ENCODE measurements at places on chromosomes 1 and 21.

DNA sequence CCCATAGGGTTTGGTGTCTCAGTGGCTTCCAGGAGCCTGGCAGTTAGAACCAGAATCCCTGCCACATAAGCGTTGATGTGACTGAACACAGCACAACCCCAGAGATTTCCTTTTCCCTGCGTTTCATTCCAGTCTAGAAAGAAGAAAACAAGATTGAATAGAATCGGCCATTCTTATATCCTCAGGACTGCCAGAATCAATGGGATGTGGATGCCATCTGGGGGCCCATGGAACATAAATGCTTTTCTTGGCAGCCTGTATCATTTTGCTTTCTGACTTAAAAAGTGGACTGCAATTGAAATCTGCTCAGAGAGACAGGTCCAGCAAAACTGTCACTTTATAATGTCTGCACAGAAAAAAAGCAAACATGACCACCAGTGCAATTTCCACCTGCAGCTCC, 80.3 kb downstream of the DISC1 start:
- DNase-seq = no peak

DNA sequence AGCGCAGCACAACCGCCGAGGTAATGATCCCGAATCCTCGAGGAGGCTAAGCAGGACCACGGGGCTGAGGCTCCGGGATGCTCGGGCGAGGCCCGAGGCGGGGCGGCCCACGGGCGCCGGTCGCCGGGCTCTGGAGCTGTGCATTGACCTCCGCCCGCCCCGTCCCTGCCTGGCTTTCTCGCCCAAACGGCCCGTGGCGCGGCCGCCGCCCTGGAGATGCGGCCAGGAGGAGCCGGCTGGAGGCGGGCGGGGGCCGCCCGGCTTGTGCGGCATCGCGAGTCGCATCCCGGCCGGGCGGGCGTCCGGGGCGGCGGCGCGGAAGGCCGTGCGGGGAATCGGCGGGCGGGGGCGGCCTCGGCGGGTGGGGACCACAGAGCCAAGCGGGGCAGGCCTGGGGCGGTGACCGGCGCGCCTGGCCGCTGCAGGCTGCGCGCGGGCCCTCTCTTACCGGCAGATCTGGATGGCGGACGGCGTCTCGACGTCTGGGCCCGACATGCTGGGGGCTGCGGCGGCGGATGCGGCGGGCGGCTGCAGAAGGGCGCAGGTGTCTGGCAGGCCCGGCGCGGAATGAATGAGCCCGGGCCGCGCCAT, 663 bp downstream of the ACOT7 start:
- DNase-seq = no peak

GRCh38 chr1:156703741-156704140, 1.6 kb downstream of the CRABP2 start:
- no peak for DNase-seq

GRCh38 chr1:75345538-75346292, 211.5 kb downstream of the LHX8 start:
- no peak for DNase-seq

DNA sequence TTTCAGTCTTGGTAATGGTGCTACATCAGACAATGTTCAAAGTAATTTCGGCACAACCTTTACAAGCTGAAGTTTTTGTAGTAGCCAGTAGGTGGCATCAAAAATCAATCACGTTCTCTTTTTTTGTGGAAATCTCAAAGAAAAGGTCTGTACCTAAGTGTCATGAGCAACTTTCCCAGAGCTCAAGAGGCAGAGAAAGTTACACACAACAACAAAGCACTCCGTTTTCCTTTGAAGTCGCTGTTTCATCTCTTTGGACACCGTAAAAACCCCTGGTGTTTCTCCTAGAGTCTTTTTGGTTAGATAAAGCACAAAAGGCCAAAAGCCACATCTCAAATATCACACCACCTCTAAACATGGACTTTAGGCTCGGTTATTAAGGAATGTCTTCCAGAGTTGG, 131.6 kb downstream of the LHX8 start:
- DNase-seq = no peak

DNA sequence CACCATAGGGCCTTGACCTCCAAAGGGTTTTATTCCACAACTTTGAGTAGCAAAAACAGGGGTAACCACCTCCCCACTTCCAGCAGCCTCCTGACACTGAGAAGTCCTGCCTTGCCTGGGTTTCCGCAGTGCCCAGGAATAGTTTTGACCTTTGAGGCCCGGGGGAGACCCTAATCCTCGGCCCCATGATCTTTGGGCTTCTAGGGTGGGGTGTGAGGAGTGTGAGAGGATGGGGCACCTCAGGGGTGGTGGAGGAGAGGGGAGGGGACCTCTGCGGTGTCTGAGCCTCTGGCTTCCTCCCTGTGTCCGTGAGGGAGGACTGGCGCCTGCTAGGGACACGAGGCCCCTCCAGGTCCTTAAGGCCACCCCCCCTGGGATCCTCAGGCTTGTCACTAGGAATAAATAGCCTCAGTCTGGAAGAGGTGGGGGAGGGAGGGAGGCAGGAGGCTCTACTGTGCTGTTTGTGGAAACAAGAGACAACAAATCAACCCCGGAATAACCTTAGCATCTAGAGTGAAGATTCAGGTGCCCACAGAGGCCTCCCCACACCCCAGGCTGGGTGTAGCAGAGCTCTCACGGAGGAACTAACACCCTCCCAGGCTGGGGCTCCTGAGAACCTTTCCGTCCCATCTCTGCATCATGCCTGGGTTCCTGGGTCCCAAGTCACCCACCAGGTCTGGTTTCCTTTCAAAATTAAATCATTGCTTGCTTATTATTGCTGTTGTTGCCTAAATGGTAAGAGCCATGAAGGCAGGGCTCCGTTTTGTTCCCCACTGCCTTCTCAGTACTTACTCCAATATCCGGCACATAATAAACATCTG, 904 bp upstream of the FHL3 start:
- DNase-seq = no peak

GRCh38 chr1:244665771-244666217, 12.9 kb downstream of the DESI2 start:
- DNase-seq = no peak

- no peak for DNase-seq
Observed at GRCh38 chr1:54290506-54291184, 90.7 kb downstream of the MRPL37 start.

DNA sequence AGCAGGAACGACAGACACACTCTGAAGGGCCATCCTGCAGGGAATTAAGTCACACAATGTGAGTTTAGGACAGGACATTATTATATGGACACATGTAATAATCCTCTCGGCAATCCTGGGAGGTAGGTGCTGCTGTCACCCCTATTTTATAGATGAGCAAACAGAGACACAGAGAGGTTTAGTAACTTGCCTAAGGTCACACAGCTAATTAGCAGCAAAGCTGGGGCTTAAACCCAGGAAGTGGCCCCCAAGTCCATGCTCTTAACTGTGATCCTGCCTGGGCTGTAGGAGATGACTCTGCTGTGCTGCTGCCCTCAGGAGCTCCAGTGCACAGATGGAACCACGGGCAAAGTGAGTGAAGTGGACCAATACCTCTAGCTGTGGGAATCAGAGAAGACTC, 660.0 kb downstream of the PTPRU start:
- DNase-seq = no peak

GRCh38 chr1:196543833-196544232, 64.4 kb downstream of the KCNT2 start:
- no peak for DNase-seq

GRCh38 chr1:159076438-159077119, at the start of gene AIM2:
Gene AIM2 (minus strand): TSS chr1:159076766. CDS start chr1:159073499, 3,267 bp downstream.
- peak; percentile 17 for DNase-seq
